ENCODE measurements at places on chromosomes 12 and 14.

DNA sequence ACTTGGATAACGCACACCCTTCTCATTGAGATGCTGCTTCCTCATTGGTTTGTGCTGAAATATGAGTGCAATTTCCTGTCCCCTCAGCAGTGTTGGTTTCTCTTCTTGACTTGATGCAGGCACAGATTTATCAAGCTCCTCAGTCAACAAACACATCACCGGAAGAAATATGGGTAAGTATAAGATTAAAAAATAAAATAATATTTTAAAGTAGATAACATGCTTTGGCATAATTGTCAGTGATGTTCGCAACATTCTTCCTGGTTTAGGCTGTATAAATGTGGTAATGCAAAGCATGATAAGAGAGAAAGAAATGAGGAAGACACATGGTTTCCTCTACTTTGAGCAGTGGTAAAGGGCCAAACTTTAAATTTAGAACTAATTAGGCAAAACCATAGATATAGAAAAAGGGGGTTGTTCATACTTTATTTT lies at the start of gene GPR65:
GPR65 (plus strand) TSS at position 86 of the 432 bp plus-strand sequence. CDS start 5,713 bp downstream, outside the sequence.
- DNase-seq = no peak

DNA sequence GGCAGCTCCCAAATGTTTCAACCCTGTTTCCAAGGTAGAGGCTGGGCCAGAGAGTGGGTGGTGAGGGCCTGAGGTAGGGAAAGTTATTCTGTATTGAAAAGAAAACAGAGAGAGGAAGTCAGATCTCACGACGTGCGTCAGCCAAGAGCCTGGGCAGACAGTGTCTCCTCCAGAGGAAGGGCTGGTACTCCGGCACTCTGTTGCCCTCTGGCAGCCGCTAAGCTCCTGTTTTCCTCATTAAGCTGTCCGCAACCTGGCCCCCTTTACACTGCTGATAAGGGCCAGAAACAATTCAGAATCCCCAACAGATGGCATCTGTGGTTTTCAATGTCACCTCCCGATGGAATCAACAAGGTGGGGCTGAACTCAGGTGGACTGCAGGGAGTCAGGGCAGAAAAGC lies 26.0 kb upstream of the LTBP2 start:
- DNase-seq = no peak

GRCh38 chr14:91253795-91254323 lies 9.4 kb upstream of the GPR68 start:
- no peak for DNase-seq

GRCh38 chr14:20681348-20682126 lies 2.8 kb upstream of the RNASE4 start:
- peak; percentile 66 for DNase-seq

- no peak for DNase-seq
Measured at GRCh38 chr14:105087963-105088811, 23.0 kb upstream of the GPR132 start.

Data from NCI-H1105 (cell line).